Prostate gland (tissue), 2 donors: ENCODE measurements at places on chromosomes 2 and 18.

- DNase-seq, result no peak
These were observed 815 bp downstream of the GPBAR1 start for GRCh38 chr2:218261423-218262236.

GRCh38 chr2:128794285-128794684 lies 475.6 kb upstream of the HS6ST1 start:
- DNase-seq, result no peak

GRCh38 chr2:240247241-240247867 lies 106.9 kb upstream of the OTOS start:
- no peak for DNase-seq

GRCh38 chr18:44149706-44150105 lies 531.0 kb upstream of the SETBP1 start:
- DNase-seq, result no peak

GRCh38 chr18:8771930-8772329 lies 66.6 kb downstream of the MTCL1 start:
- DNase-seq, result no peak

DNA sequence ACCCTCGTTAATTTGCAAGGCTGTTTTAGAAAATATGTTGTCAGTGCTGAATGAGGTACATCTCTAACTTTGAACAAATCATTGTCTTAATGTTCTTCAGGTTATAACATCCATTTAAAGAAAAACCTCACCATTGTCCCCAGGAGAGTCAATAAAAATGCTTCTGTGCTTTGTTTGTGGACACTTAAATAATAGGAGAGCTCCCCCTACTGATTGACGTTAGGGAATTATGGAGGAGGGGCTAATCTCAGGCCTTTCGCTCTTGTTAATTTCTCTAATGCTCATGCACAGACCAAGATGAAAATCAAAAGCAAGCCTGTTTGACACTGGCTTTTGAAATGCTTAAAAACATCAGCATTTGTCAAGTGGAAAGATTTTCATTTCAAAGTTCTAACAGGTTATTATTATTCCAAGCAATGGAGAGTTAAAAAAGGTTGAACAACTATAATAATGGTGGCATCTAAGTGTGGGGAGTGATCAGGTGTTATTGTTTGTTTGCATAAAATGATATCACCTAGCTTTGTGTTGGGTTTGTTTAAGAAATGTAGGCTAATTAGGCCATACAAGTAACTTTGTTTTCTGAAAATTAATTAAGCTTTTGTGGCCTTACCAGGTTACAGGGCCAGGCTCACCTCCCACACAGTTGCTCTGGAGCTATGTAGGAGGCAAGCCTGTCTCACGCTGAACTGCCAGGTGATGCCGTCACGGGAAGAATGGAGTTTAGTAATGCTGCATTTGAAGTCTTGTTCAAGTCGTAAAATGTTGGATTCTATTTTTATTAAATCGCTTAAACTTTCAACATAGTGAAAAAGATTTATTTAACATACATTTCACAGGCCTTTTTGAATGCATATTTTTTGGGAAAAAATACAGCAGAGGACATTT lies 51.7 kb upstream of the SMIM21 start:
- DNase-seq, result no peak

DNA sequence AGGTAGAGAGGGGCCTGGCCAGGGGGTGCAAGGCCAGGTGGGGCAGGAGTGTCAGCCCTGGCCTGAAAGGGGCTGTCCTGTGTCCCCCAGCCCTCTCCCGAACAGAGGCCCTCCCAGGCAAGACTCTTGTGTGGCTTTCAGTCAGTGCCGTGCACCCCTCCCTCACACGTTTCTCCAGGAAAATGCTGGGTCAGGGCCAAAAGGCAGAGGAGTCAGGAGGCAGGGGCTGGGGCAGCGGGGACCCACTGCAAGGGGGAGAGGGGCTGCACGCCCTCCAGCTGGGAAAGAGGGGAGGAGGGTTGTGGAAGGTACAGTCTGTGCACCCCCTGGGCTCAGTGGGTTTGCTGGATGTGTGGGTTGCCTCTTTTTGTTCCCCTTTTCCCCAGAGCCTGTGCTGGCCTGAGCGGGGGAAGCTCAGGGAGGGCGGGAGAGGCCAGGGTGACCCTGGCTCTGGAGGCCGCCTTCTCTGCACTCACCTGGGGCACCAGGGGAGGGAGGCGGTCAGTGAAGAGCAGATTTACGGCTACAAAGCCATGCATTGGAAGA lies 4.1 kb downstream of the KCNF1 start:
- no peak for DNase-seq

- DNase-seq, result no peak
These were observed 299.7 kb downstream of the CDCA7 start for GRCh38 chr2:173654161-173654895.

DNA sequence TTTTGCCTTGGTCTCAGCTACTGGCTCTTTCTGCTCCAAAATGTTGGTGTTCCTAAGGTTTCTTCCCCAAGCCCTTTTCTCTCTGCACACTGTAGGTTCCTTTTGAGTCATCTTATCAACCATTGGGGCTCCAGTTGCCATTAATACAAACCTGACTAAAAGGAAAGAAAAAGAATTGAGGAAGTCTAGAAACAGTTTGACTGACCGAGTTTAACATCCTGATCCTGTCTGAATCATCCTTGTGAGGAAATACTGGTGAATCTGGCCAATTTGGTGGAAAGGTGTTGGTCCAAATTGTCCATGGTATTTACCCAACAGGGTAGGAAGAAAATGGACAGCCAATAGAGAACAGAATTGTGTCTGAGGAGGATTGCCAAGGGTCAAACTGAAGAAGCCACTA lies 38.3 kb downstream of the CRYGD start:
- DNase-seq, result no peak

GRCh38 chr2:239220341-239220740 lies 180.5 kb downstream of the HDAC4 start:
- DNase-seq, result no peak

DNA sequence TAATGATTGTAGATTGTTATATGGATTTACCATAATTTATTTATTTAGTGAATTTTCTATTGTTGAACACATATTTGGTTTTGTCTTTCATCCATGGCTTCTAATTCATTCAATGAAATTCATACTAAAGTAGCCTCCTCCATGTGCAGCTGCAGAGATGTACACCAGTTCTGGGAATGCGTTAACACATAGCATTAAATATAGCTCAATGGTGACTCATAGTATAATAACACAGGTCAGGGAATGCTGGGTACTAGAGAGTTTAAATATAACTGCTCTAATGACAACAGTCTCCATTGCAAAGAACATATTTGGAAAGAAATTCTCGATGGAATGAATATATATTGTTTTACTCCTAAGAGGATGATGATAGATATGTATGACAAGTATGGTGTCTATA lies 1190.2 kb upstream of the NRXN1 start:
- DNase-seq, result no peak

DNA sequence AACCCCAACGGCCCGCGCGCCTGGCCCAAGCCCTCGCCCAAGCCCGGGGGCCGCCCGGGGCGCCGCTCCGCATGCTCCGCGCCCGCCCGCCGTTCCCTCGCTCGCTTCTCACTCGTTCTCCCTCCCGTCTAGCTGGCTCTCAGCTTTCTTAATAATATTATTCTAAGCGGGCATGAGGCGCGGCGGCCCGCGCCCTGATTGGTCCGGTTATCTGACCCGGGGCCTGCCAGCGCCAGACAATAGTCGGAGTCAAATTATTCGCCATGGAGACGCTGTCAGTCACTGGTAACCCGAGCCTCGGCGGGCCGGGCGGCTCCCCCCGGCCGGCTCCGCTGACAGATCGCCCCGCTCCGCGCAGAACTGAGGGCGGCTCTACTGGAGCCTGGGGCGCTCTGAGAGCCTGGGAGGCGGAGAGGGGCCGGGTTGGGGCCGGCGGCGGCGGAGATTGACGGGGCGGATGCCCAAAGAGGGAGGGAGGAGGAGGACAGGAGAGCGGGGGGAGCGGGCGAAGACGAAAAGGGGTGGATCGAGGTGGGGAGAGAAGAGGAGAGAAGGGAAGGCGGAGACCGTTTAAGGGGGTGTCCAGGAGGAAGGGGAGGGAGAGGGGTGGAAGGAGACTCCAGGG lies at the start of gene SIX2:
Gene SIX2 (minus strand): TSS at position 150 of the 625 bp plus-strand sequence. CDS start 342 bp downstream, outside the sequence.
- peak; percentile 95 for DNase-seq

DNA sequence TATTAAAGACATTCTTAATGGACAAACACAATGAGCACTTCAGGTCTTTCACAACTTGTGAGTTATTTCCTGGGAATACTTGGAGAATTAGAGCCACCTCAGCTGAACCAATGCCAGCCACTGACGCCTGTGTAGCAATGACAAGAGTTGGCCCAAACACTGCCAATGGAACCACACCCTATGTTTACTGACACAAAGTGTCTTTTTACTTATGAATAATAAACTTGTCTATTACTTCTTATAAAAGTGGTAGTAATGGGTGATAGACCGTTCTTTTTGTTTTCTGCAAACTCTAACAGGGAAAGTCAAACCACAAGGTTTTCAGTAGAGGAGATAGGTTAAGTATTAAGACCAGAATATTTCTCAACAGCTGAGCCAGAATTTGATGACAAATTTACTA lies 12.5 kb upstream of the CHAC2 start:
- peak; percentile 21 for DNase-seq

DNA sequence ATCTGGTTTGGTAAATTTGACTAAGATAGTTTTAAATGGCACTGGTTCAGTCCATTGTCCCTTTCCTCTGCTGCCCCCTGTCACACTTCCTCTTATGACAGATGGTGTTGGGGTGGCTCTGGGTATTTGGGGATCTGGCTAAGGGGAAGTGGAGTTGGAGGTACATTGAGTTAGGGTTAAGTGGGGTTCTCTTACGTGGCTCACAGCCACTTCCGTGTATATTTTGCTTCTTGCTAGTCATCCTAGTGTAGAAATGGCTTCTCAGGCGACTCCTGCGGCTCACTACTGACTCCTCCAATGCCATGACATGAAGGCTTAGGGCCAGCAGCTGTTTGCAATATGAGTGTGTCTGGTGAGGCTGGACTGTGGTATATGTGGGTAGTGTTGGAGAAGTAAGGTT lies 187.0 kb downstream of the HAUS1 start:
- DNase-seq, result no peak

- DNase-seq, result peak; percentile 81
These were observed at the start of gene HOXD13 for GRCh38 chr2:176092270-176093144. TSS of gene HOXD13 (plus strand) at chr2:176092721. CDS start at chr2:176092891, 170 bp downstream.

- DNase-seq, result peak; percentile 82
These were observed 73.1 kb upstream of the PXDN start for GRCh38 chr2:1817256-1818051.

DNA sequence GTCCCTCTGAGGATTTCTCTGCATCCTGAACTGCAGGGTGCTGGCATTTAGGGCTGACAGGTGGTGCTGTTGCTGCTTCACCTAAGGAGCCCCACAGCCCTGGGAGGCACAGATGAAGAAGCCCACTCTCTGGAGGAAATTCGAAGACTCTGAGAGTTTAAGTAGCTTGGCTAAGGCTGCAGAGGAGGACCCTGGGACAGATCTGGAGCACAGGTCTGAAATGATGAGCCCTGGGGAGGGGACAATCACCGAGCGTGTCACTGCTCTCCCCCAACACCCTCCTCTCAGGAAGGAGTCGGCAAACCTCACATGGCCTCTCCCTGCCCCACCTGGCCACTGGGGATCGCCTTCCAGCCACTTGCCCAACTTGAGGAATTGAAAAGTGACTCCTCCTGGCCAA lies 18.6 kb downstream of the CYP27C1 start:
- no peak for DNase-seq

DNA sequence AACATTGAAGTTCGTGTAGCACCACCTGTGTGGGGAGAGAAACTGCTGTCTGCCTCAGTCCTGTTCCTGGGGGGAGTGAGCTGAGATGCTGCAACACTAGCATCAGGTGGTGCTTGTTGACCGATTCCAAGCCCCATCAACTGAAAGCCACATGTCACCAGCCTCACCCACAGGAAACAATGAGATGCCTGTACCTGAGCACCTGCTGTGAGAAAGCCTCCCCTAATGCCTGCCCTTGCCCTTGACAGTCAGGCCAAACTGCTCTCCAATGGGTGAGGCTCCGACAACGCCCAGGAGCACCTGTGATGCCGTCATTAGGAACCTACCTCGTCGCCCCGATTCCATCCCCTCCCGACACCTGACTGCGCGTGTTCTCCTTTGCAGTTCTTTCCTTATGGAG lies 104.6 kb downstream of the SMC6 start:
- no peak for DNase-seq

DNA sequence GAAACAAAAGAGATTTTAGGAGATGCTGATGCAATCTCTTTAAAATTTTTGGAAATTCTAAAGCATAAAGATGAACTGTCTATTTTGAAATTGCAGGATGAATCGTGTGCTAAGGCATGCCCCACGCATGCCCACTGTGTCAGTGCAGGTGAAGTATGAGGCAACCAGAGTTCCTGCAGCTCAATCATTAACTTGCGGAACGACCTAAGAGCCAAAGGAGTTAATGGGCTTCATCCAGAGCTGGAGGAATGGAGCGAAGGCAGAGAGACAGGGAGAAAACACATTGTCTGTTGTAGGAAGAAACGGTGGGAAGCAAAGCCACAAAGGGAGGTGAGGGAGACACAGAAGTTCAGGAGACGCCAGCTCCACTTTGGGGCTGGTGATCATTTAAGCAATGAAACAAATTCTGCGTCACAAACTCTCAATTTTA lies 265.2 kb downstream of the CCDC85A start:
- peak; percentile 75 for DNase-seq
